NK-92 treated with Interleukin-12 subunit alpha and Interleukin-12 subunit beta, amount 100 ng/mL, for 24 hours (cell line): ENCODE measurements at places on chromosomes 4 and X.

DNA sequence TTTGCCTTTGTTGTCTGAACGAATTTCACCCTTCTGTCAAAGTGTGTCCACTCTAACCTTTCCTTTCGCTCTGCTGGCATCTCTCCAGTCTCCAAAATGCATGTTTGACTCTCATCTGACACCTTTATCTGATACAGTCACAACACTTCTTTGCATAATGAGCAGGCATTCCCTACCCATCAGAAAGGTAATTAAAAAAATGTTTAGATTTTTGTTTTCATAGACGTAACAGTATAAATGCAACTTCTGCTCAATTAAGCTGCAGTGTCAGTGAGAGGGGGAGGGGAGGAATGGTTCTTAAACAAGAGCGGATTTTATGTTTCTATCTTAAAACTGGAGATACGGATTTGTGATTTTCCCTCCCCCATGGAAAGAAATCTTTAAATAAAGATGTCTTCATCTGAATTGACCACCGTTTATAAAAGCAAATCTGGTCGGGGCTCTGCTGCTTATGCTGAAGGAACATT lies 70.2 kb downstream of the CXXC4 start:
- DNase-seq = no peak

GRCh38 chr4:92172203-92172602 lies 131.6 kb upstream of the GRID2 start:
- DNase-seq = no peak

- DNase-seq = no peak
These were observed 257.8 kb downstream of the FAT4 start for GRCh38 chr4:125572601-125573000.

DNA sequence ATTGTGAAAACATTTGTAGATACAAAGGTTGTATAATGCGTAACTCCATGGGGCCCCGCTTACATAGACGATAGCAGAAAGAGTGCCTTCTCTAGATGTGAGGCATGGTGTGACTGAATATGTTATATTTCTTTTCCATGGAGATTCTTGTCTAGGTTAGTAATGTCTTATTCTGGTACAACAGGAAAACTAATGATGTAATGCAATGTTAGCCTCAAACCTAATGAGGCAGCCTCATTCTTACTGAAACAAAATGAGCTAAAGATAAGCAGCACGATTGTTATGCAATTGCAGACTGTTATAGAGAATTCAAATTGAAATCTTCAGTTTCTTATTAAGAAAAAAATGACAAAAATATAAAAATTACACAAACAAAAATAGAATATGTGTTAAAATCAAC lies 171.1 kb upstream of the ANKRD50 start:
- no peak for DNase-seq

DNA sequence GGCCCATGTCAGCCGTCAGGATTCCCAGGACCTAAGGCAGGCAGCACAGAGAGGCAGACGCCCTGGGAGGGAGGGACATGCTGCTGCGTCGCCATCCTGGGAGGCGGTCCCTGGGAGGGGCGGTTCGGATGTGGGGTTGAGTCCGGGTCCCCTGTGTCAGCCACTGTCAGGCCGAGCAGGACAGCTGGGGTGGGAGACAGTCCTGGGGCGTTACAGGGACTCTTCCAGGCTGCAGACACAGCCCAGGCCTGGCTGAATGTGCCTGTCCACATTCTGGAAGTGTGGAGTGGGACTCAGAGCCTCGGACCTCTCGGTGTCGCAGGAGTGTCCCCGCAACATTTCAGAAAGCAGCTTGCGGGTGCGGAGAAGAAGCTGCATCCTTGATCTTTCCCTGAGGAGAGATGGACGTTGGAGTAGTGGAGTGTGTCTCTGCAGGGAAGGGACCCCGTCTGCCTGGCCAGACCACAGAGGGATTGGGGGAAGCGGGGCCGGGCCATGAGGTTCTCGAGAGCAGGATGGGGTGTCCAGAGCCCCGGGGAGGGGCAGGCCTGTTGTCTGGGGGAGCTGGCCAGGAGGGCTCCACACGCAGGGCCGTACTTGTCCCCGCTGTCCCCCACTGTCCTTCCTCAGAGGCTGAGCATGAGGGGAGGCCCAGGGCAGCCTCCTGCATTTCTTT lies 6.1 kb downstream of the AKAP17A start:
- DNase-seq = no peak

DNA sequence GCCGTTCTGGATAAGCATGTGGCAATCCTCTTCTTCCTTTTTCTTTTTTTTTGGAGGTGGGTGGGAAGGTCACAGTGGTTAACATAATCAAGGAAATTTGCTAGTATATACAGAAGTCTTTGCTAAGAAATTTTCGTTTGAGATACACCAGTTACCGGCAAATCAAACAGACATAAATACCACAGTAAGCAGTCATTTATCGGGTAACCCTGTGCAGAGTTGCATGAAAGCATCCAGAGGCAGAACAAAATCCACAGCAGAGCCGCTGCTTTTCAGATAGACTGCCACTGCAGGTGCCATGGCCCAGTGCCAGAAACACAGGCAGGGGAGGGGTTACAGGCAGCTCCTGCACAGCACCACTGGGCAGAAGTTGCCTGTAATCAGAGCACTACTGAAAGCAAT lies 179.1 kb upstream of the MAB21L2 start:
- DNase-seq = no peak

- no peak for DNase-seq
These were observed 132.3 kb upstream of the PJA1 start for GRCh38 chrX:69297506-69297905.

DNA sequence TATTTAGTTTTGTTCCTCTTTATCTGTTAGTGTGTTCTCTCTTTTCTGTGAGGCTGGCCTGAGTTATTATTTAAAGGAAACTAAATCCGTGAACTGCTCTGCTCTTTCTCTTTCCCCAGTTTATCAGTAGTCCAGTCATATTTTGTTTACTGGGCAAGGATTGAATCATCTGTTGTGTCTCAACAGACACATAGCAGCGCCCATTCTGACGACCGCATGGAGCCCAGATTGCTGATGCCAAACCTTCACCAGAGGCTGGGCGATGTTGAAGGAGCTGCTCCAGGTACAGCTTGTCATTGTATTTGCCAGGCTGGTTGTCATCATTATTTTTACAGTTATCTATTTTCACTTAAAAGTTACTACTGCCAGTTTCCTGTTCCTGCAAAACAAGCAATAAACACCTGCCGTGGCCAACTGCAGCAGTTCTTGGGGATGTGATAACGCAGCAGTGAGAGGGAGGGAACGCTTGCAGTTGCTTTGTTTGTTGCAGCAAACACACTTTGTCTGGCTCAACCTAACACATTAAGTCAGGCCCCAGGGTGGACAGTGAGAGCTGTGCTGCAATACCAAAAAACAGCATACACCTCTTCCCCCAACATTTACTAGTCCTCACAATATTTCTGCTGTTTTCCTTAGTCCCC lies 10.1 kb downstream of the REELD1 start:
- no peak for DNase-seq

- no peak for DNase-seq
These were observed 1.2 kb upstream of the FSTL5 start for GRCh38 chr4:162164906-162165510.

DNA sequence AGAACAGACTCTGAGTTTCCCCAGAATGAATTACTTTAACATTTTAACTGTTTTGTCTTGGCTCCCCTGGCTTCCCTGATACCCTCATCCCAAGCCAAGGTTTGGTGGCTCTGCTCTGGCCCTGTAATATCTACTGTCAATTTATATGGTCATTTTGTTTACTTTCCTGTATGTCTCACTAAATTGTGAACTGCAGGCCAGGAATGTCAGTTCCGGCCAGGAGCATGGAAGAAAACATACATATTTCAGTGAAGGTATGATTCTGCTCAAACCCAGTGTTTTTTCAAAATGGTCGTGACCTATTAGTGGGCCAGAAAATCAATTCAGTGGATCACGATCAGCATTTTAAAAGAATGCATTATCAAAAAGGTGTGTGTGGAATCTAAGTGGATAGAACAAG lies 1.2 kb downstream of the RPGR start:
- no peak for DNase-seq

DNA sequence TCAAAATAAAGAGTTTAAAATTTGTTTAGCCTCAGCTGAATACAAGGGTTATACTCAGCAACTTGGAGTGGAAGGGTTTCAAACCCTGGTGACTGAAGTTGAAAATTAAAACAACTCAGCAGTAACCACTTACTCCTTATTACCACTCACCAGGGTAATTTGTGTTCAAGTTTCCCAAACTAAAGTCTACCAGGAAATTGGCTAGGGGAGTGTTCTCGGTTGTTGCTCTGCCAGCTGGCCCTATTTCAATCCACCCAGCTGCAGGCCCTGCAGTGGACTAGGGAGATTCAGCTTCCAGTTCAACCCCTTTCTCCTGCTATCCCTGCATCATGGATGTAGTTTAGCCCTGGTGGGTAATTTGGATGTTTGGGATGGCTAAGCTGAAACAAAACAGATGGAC lies 37.8 kb upstream of the EXOC1L start:
- DNase-seq = no peak

DNA sequence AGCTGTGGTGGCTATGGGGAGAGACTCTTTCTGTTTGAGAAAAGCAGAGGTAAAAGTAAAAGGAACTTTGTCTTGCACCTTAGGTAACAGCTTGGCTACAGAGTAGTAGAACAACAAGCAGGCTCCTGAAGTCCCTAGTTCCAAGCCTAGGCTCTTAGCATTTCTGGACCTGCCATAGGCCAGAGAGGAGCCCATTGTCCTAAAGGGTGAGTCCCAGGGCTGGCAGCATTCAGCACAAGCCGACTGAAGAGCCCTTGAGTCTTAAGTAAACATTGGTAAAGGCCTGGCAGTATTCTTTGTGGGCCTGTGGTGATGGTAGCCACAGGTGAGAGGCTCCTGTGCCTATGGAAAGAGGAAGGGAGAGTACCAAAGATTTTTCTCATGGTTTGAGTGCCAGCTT lies 38.2 kb downstream of the CSN3 start:
- DNase-seq = no peak

- DNase-seq = no peak
These were observed 324.2 kb downstream of the TMA16 start for GRCh38 chr4:163818673-163819072.

DNA sequence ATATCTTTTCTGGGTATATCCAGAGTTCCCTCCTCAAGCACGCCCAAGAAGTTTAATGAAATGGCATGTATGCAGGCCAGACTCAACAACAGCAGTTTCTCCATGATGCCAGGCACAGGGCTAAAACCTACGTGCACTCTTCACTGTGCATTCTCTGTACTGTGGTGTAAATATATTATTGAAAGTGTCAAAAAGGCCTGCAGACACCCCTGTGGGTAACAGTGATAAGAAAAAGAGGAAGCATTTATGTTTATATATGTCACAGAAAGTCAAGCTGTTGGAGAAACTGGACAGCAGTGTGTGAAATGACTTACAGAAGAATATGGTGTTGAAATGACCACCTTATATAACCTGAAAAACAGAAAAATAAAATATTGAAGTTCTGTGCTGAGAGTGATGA lies 29.6 kb upstream of the DCAF8L1 start:
- DNase-seq = no peak

DNA sequence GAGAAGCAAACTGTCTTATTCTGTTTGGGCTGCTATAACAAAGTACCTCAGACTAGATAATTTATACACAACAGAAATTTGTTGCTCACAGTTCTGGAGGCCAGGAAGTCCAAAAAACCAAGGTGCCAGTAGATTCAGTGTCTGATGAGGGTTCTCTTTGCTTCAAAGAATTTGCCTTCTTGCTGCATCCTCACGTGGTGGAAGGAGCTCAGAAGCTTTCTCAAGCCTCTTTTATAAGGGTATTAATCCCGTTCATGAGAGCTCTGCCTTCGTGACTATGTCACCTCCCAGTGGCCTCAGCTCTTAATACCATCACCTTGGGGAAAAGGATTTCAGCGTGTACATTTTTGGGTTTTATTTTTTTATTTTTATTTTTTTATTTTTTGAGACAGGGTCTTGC lies 20.1 kb downstream of the CA5B start:
- no peak for DNase-seq

DNA sequence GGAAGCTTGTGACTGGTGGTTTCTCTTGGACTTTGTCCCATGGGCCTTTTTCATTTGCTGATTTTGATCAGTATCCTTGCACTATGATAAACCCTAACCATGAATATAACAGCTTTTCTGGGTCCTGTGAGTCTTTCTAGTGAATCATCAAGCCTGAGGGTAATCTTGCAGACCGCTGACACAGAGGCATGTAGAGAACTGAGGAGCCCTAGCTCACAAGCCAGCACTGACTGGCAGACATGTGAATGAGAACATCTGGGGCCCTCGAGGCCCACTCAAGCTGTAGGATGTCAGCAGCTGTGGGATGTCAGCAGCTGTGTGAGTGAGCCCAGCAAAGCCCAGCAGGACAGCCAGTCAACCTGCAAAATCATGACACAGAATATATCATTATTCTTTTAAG lies 36.7 kb downstream of the HMGB3 start:
- no peak for DNase-seq

DNA sequence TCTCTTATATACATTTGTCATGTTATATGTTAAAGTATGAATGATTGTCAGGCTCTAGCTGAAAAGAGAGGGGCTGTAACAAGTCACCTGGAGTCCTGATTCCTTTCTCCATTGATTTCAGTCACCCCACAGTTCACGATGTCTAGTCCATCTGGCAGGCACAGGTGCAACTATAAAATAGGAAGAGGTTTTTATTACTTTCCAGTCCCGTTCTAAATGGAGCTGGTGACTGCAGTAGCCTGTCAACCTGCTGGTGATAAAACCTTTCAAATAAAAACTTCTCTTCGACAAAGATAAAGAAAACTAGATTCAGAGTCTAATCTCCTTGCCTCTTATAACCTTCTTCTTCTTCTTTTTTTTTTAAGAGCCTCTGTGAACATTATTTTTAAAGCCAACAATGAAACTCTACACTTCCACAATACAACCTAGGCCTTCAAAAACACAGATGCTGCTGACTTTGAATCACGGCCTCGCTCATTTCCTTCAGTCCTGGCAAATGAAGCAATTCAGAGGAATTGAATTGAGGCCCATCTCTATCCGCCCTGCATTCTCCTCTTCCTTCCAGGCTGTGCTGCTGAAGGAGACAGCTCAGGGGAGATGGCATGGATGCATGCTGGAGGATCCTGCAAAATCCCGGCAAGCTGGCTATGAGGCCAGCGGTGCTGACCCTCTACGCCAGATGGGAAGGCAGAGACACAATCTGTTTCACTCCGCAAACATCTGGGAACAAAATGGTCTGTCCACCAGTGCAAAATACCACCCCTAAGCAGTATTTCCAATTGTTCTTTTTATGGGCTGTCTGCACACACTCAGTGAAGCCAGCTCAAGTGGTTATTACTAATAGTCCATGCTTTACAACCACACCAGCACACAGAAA lies 27.3 kb upstream of the CDKN2AIP start:
- no peak for DNase-seq
